ENCODE measurements at places on chromosomes 16 and 17. TPM values are rescaled to one million over a fixed set of nuclear protein-coding genes. Genes with fewer than 3 reads are reported as not detected.

Gene CCL2
- 72.0 TPM for polyA plus RNA-seq

Gene VASN
- 6.1 TPM for polyA plus RNA-seq

Gene USP43
- polyA plus RNA-seq: 0.01 TPM

Gene DHRS11
- polyA plus RNA-seq: 12.4 TPM

Gene CTDNEP1
- 54.4 TPM for polyA plus RNA-seq

Gene HOXB1
- polyA plus RNA-seq: not detected

Gene CDRT4
- 1.9 TPM for polyA plus RNA-seq

Gene TMEM88
- polyA plus RNA-seq: 97.7 TPM

Gene PRR35
- polyA plus RNA-seq: not detected

Gene RNF43
- polyA plus RNA-seq: 2.7 TPM

Gene CCL4
- 1.2 TPM for polyA plus RNA-seq

Gene GSE1
- 35.3 TPM for polyA plus RNA-seq

Gene ALOXE3
- 0.12 TPM for polyA plus RNA-seq

Gene PRSS8
- polyA plus RNA-seq: 0.17 TPM

Gene ACAP1
- 2.6 TPM for polyA plus RNA-seq

Gene ARSG
- 3.9 TPM for polyA plus RNA-seq

Gene CDRT15
- not detected for polyA plus RNA-seq

Gene CHST5
- 0.61 TPM for polyA plus RNA-seq

Gene MMP25
- polyA plus RNA-seq: 0.97 TPM

Gene MYL4
- polyA plus RNA-seq: 750 TPM

Gene RFFL
- polyA plus RNA-seq: 2.6 TPM

Gene UMOD
- not detected for polyA plus RNA-seq

Gene SPN
- polyA plus RNA-seq: 0.67 TPM

Gene STUB1
- polyA plus RNA-seq: 107 TPM

Gene ABCA5
- 7.0 TPM for polyA plus RNA-seq

Gene CCDC200
- not detected for polyA plus RNA-seq

Gene ORMDL3
- polyA plus RNA-seq: 49.9 TPM

Gene GAS2L2
- 0.06 TPM for polyA plus RNA-seq

Gene RRAD
- polyA plus RNA-seq: 277 TPM

Gene SCNN1B
- polyA plus RNA-seq: 0.34 TPM

Gene CX3CL1
- polyA plus RNA-seq: 13.7 TPM

Gene OR4D1
- not detected for polyA plus RNA-seq

Gene FOXN1
- not detected for polyA plus RNA-seq

Gene MCRIP1
- 159 TPM for polyA plus RNA-seq

Gene NPIPA3
- 4.0 TPM for polyA plus RNA-seq

Gene ASIC2
- polyA plus RNA-seq: not detected

Gene SLC2A4
- polyA plus RNA-seq: 48.5 TPM

Gene KRT10
- 21.9 TPM for polyA plus RNA-seq

Gene CCDC154
- 0.65 TPM for polyA plus RNA-seq

Gene ZNF771
- 4.4 TPM for polyA plus RNA-seq

Gene COG8
- polyA plus RNA-seq: 19.9 TPM

Gene TEN1
- polyA plus RNA-seq: 17.8 TPM

Gene RNF167
- 134 TPM for polyA plus RNA-seq

Gene MYOCD
- polyA plus RNA-seq: 24.6 TPM

Gene PMP22
- polyA plus RNA-seq: 220 TPM

Data from heart left ventricle (tissue), 16 donors.